ENCODE measurements at places on chromosomes 7 and 10.
A peak's percentile ranks its signal among the peaks of the same experiment; 100 is the strongest.

- DNase-seq, result no peak
These were observed 235.3 kb downstream of the CCDC3 start for GRCh38 chr10:12766223-12766622.

- no peak for DNase-seq
These were observed 208.3 kb downstream of the USP6NL start for GRCh38 chr10:11403116-11403515.

DNA sequence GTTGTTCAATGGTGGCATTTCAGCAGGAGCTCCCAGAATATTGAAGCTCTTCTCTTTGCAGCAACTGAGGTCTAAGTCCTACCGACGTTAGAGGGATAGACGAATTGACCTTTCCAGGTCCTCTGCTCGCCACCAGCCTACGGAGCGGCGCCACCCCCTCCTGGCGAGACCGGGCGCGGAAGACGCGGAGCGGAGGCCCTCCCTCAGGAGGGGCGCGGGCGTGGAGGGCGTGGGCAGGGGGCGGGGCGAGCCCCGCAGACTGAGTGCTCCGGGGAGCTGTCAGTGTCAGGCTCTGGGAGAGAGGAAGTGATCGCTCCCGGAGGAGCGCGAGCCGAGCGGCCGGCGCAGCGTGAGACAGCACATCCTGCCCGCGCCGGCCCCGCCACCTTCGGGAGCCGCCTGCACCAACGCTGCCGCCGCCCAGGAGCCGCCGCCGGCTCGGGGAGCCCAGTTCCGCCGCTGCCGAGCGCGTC, at the start of gene DYNC1I1:
Gene DYNC1I1 (plus strand): TSS at position 257 of the 473 bp plus-strand sequence. CDS start 32,176 bp downstream, outside the sequence.
- DNase-seq, result peak; percentile 49

DNA sequence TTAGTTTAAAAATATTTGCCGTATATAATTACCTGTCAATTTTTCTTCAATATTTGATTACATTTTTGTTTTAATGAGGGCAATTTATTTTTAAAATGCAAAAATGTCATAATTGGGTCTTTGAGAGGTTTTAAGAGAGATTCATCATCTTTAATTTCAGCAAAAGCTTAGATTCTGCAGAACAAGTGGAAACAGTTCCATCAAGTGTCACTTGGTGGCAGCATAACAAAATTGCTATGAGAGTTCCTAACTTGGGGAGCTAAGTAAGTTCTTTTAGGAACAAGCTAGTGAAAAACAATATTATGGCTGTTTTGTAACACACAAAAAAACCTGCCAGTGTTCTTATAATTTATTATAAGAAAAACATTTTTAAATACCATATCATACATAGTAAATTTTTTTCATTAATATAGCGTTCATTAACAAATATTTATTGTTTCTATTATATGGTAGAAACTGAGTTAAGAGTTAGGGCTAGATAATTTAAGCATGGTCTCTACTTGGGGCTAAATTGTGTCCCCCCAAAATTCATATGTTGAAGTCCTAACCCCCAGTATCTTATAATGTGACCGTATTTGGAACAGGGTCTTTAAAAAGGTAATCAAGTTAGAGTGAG, 155.2 kb downstream of the MAGI2 start:
- DNase-seq, result peak; percentile 29

DNA sequence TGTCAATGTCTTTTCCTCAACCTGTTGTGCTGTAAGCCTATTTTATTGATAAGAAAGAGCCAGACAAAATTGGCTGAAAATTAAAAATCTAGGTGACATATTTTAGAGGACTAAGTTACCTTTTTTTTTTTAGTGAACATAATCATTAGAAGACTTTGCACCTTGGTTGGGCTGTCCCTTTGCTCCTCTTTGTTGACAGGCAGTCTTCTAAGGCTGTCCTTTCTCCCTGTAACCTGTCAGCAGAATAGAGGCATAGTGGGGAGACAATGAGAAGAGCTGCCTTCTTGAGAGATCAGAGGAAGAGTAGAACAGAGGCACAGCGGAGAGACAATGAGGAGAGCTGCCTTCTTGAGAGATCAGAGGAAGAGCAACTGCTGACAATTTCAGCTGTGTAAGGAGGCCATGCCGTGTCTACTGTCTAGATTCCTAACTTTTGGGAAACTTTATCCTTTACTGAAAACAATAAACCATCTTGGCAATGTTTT, 238.3 kb upstream of the FZD1 start:
- no peak for DNase-seq

- DNase-seq, result no peak
These were observed 77.5 kb upstream of the PHYHIPL start for GRCh38 chr10:59098831-59099452.

- DNase-seq, result no peak
These were observed 34.8 kb upstream of the SFMBT2 start for GRCh38 chr10:7445474-7446185.

GRCh38 chr7:22229148-22229547, 127.8 kb downstream of the RAPGEF5 start:
- DNase-seq, result no peak

DNA sequence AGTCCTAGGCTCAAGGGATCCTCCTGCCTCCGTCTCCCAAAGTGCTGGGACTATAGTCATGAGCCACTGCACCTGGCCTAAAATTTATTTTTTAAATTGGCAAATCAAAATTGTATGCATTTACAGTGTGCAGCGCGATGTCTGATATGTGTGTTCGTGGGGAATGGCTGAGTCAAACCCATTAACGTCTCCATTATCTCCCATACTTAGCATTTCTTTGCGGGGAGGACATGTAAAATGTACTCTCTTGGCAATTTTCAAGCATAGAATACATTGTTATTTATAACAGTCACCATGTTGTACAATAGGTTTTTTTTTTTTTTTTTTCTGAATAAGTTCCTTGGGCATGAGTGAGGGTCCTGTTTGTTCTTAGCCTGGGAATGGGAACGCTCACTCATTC, 3.8 kb downstream of the TMEM184A start:
- DNase-seq, result no peak

- no peak for DNase-seq
These were observed 36.8 kb upstream of the BAMBI start for GRCh38 chr10:28640551-28640950.

DNA sequence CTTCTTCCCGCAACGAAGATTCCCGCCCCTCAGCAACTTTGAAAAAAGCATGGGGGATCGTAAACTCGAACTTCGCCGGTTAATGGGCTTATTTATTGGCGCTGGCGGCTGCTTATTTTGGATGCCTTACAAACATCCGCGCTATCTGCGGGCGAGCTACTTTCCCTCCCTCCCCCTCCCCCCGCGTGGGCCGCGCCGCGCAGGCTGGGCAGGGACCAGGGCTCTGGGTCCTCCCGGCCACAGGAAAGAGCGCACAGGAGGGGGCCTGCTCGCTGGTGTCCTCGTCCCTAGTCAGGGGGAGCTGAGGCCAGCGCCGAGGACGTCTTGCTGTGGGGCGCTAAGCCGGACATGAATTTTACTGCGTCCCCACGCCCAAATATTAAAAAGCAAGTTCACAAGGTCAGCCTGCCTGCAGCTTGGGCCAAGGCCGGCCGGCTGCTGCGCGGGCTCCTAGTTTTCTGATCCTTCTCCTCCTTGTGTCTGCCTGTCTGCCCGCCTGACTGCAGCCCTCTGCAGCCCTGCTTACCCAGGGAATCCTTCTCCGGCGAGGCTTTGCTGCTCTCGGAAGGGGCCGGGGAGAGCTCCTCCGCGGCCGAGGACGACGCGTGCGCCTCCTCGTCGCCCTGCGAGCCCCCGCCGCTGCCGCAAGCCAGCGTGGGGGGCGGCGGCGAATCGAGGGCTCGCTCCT, 1.2 kb downstream of the HOXA10 start:
- DNase-seq, result no peak

DNA sequence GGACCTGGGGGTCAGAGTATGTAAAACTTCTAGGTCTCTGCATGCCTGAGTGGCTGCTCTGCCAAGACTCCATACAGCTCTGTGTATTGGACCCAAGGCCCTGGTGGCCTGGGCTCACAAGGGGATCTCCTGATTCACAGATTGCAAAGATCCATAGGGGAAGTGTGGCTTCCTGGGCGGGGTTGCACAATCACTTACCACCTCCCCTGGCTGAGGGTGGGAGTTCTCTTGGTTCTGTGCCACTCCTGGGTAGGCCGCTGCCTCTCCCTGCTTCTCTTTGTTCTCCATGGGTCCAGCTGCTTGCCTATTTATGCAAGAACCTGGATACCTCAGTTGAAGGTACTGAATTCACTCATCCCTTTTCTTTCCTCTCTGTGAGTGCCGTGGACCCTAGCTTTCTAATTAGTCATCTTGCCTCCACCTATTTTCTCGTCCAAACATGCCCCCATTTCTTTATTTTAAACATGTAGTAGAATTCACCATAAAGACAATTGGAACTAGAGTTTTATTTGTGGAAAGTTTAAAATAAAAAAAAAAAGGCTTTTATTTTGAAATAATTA, 18.5 kb upstream of the AGR3 start:
- no peak for DNase-seq

DNA sequence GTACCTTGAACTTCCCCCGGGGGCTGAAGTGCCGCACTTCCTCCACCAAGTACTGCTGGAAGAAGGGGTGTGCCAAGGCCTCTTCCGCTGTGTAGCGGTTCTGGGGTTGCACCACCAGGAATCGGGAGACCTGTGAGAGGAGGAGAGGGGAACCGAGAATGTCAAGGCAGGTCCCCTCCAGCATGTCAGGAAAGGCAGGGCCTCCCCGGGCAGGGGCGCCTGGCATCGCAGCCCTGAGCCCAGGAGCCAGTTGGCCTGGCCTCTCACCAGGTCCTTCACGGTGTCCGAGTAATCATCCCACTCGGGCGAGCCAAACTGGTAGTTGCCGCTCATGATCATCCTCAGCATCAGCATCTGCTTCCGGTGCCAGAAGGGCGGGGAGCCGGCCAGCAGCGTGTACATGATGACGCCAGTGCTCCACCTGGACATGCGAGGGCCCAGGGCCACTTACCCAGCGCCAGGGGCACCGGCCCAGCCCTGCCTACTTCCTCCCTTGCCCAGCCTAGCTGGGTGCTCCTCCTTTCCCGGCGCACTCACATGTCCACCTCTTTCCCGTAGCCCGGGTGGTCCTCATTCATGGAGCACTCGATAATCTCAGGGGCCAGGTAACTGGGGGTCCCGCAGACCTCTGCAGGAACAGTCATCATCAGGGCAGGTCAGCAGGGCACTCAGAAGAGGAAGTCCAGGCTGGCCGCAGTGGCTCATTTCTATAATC, 11.0 kb downstream of the PHKG1 start:
- no peak for DNase-seq

DNA sequence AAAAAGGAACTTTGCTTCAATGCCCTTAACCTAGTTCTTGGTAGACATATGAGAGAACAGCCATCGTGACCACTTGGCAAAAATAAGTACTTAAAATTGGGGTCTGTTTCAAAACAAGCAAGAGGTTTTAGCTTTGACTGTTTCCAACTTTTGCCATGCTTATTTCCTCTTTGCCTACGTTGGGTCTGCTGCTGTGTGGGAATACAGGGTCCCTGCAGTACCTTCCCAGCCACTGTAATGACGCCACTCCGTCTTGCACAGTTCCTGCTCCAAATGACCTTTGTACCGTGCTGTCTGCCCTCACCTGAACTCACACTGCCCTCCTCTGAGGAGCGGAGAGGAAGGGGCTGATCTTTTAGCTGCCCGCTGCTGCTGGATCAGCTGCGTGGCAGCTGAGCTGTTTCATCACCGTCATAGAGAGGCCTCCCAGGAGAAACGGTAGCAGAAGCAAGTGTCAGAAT, 133.1 kb downstream of the MAPK8 start:
- no peak for DNase-seq

GRCh38 chr10:18753312-18753895, 94.2 kb downstream of the ARL5B start:
- no peak for DNase-seq

- peak; percentile 53 for DNase-seq
These were observed 17.4 kb downstream of the PSPH start for GRCh38 chr7:56033671-56034432.

- DNase-seq, result no peak
These were observed 48.4 kb upstream of the GSAP start for GRCh38 chr7:77464589-77464988.

GRCh38 chr7:105131890-105132289, 117.9 kb downstream of the KMT2E start:
- no peak for DNase-seq

DNA sequence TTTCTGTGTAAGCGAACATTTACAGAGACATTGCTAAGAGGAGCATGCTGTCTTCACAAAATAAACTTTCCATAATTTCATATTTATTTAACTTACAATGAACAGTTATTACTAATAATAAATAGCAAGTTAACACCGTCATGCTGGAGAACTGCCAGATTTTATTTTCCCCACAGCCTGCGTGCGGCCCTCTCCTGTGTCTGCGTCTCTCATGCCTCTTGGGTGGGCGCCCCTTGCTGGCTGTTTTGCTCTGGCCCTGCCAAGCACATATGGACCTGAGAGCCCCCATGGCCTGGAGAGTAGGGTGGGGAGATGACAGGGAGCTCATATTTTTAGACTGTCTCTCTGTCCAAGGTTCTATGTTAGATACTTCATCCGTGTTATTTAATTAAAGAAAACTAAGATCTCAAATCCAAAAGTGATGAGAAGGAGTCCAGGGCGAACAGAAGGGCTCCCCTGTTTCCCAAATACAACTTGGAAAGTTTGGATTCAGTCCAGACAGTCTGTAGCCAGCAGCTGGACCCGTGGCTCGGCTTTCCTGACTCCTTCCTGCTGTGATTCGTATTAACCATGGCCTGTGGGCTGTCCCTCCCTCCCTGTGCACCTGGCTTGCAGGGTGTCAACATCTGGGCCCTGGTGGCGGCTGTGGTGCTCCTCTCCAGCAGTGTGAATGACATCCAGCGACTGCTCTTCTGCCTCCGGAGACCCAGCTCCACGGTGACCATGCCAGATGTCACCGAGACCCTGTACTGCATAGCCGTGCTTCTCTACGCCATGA, 20.5 kb downstream of the FBH1 start:
- no peak for DNase-seq

DNA sequence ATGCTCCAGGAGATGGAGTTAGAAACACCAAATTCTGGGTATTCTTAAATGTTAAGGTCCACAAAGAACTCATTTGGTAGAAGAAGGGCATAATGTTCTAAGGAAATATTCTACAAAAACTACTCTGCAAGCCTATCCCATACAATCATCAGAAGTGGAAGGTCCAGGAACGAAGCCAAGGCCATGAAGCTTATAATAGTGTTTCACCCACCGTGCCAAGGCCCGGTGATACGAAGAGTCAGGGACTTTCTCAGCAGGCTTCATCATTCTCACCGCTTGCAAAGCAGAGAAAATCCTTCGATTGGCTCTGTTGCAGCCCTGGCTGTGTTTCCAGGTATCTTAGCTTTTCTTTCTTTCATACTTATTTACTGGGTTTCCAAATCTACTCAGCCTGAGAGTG, 351.9 kb upstream of the CELF2 start:
- DNase-seq, result no peak

GRCh38 chr7:137838706-137839315, 8.0 kb downstream of the DGKI start:
- no peak for DNase-seq

GRCh38 chr7:28596245-28596935, 184.1 kb downstream of the CREB5 start:
- DNase-seq, result peak; percentile 33

DNA sequence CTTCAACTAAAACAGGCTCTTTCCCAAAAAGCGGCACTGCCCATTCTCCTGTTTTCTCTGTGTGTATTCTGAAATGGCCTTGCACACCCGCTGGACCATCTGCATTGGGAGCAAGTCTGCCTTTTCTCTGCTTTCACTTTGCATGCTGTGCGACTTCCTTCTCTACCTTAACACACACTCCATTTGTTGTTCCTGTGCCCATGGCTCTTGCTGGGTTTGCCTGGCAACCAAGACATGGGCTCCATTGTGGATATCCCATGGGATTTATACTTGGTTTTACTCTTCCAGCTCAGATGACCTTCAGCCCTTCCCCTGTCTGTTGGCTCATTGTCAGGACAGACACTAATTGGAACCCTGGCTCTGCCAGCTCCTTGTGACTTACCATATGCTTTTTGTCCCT, 465.3 kb downstream of the REEP3 start:
- DNase-seq, result no peak

Measured in brain microvascular endothelial cell (primary cell).